ENCODE measurements at places on chromosomes 2 and 18.

GRCh38 chr2:151727593-151728552 lies 6.4 kb downstream of the NEB start:
- DNase-seq = no peak

- DNase-seq = no peak
These were observed 883.3 kb downstream of the CNTNAP5 start for GRCh38 chr2:124908411-124908810.

GRCh38 chr18:26655525-26656430 lies 107.4 kb upstream of the KCTD1 start:
- DNase-seq = peak; percentile 68

DNA sequence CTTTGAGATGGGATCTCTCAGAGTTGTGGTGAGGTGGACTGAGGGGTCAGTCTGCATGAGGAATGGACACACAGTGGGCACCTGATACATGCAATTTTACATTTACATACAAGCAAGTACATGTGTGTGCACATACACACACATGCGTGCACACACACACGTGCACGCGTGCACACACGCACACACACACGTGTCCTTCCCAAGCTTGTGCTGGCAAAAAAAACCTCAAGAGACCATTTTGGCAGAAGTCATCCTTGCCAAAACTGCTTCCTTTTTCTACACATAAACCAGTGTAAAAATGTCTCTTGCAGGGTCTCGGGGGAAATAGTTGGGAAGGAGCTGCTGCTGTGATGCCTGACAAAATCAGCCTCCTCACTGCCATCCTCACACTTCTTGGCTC lies 279.5 kb upstream of the POU3F3 start:
- DNase-seq = no peak

- no peak for DNase-seq
These were observed 17.3 kb upstream of the RHOB start for GRCh38 chr2:20429528-20429927.

DNA sequence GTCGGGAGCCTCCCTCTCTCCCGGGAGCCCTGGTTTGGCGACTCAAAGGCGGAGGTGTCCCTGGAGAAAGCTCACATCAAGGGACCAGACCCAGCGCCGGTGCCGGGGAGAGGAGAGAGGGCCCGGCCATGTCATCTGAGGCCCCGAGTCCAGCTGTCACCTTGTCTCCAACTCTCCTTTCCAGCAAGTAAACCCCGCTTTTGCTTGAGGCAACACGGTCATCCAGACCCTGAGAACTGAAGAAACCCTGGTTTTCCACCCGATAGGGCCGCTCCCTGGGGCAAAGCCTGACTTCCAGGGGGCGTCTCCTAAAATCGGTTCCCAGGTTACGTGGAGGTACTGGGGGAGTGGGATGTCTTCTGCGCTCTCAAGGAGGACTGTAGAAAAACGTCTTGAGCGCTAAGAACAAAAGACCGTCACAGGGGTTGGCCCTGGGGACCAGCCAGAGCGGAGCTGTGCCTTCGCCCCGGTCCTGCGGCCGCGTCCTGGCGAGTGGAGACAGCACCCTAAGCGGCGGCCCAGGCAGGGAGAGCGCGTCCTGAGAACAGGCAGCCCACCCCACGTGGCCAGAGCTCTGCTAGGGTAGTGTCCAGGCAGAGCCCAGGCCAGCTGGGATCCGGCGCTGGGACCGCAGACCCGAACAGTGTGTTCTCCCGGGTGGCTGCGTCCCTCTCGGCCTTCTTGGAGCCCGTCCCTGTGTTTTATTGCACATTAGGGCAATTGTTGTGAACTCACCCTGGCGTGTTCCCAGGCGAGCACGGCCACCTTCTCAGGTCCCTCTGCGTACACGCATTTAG lies 55.7 kb downstream of the TMEM18 start:
- no peak for DNase-seq

- DNase-seq = peak; percentile 19
These were observed 142.0 kb downstream of the TSN start for GRCh38 chr2:121897335-121897970.

- peak; percentile 16 for DNase-seq
These were observed 32.7 kb upstream of the MAP4K3 start for GRCh38 chr2:39469807-39470206.

DNA sequence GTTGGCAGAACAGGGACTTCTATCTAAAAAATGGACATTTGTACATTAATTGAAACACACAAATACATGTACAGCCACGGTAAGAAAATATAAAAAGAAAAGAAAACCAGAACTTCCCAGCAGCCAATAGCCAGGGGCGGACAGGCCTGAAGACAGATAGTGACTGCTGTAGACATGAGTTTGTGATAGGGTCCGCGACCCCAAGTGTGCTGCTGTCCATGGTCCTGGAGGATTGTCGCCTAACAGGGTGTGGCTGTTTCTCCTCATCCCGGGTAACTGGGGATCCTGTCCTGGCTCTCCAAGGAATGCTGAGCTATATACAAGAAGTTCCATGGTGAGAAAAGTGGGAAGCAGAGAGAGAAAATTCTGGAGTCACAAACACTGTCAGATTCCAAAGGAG lies 266.5 kb upstream of the SALL3 start:
- DNase-seq = peak; percentile 89

- no peak for DNase-seq
These were observed 42.9 kb downstream of the MMADHC start for GRCh38 chr2:149544692-149545091.

DNA sequence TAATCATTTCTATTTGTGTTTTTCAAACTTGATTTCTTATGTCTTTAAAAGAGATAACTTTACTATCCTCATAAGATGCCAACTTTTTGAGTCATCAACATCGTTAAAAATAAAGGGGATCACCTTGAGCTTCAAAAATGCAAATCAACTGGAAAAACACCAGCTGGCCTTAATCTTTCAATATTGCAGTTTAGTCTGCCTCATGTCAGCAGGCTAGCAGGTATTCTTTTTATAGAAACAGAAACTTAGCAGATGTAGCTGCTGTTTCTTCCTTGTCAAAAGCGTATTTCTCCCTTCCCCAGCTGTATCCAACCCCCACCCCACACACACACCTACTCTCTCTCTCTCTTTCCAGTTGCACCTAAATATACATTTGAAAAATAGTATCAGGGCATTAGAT lies 154.1 kb upstream of the ZNF804A start:
- no peak for DNase-seq

DNA sequence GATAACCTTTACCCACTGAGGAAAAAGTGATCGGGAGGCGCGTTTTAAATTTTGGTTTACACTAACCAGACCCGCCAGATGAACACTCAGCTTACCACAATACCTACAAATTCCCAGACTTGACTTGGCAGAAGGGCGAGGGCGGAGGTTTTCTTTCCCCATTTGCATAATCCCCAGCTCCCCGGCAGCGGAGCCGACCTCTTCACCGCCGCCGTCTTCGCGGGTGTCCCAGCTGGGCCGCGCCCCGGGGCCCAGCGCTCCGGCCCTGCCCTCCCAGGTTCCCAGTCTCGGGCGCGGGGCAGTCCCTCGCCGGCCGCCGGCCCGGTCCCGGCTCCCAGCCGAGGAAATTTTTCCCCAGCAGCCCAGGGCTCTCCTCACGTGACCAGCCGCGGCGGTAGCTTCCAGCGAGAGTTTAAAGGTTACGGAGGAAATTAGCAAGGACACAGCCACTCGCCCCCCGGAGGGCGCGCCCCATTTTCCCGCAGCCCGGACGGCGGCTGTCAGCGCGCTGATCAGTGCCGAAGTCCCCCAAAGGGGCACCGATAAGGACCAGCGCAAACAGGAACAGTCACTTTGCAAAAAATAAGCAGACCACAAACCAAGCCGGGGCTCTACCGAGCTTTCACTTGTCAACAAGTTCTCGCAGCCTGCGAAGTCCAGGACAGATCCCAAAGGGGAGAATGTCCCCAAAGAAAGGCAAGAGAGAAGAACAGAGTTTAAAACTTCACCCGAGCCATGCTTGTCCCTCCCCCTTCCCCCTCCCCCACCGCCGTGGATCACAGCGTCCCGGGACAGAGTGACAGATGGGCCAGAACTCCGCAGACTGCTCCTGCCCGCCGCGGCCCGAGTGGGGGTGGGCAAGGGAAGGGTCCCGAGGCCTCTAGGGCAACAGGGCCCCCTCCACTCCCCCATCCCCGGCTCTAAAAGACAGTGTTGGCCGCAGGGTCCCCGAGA lies 1.3 kb upstream of the PRKCE start:
- peak; percentile 73 for DNase-seq

DNA sequence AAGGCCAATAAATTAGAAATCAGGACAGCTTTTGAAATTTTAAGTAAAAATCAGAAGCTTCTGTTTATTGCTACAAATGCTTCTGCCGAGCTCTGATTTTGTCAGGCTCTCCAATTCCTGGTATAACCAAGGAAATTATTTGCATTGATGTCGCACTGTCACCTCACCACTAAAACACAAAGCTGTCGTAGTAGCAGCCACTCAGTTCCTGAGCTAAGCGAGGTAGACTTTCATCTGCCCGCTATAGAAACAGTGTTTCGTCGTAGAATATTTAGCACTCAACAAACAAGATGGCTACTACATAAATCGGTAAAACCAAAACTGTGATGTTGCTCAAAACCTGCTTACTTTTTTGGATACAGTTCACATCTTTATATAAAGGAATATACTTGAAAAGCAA lies 141.3 kb upstream of the FOSL2 start:
- no peak for DNase-seq

DNA sequence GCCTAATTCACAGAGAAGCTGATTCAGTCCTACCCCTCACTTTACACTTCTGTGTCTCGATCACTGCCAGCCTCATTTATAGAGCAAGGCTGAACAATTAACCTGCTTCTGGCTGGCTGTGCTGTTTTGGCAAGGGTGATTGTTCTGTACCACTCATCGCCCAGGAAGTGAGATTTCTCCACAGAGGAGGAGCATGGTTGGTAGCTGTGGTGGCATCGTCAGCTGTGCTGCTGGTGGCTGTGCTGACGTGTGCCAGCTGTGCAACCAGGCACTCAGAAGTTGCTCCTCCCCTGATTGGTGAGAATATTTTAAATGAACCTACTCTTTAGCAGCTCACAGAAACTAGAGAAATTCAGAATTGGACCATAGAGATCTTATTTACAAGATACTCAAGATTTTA lies 158.3 kb downstream of the EML6 start:
- no peak for DNase-seq

- DNase-seq = no peak
These were observed 160.0 kb upstream of the TRIB2 start for GRCh38 chr2:12556762-12557161.

DNA sequence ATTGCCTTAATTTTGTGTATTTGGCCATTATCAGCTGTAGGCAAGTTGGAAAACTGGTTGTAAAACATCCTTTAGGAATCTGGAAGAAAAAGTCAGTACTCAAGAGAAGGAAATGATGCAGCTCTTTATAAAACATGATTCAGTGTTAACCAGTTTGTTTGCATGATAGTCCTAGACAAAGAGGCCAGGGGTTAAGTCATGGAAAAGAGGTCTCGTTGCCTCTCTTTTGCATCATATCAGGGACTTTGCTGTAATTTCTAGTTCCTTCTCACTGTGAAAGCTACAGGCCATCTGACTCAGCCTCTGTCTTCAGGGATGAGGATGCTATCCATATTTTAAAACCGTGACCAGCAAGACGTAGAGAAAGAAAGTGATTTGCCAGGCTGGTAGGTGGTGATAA lies 38.0 kb downstream of the NPAS2 start:
- DNase-seq = no peak

GRCh38 chr18:70329071-70329470 lies 40.2 kb downstream of the SOCS6 start:
- no peak for DNase-seq

DNA sequence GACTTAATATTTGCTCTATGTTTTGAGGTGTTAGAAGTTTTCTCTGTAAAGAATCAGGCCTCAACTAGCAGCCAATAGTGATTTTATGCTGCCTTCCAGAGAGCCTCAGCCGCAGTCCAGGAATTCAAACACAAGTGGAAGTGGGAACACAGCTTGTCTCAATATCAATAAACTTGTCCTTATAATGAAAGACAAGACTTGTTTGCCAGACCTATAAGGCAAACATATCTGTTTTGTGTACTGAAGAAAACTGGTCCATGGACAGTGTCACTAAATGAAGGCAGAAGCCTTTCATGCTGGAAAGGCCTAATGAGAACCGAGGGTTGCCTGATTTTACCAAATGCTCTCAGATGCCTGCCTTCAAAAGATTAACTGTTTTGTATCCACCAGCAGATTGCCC lies 182.2 kb downstream of the EPHA4 start:
- no peak for DNase-seq

- no peak for DNase-seq
These were observed 288.6 kb upstream of the HDAC4 start for GRCh38 chr2:239689410-239689809.

DNA sequence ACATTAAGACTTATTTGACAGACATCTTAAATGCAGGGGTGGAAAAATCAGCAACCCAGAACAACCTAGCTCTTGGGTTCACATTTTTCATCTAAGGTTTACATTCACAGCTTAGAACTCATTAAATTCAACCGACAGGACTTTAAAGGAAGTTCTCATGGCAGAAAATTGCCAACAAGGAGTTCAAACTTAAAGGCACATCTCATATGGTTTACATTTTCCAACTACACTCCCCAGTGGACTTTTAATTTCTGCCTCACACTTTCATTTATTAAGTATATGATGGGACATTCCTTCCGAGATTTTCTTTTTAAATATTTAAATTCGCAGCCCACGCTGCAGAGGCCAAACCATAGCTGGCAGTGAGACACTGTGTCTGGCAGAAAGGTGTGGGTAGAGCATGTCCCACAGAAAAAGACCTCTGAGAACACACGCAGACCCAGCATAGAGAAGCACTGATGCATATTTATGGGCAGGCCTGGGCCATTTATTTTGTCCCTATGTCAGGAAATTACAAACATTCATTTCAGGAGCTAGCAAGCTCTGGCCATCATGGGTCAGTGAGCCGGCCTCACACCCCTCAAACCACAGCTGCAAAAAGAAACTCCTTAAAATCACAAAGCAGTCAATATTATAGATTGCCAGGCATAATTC lies 46.3 kb downstream of the STK39 start:
- DNase-seq = peak; percentile 41

DNA sequence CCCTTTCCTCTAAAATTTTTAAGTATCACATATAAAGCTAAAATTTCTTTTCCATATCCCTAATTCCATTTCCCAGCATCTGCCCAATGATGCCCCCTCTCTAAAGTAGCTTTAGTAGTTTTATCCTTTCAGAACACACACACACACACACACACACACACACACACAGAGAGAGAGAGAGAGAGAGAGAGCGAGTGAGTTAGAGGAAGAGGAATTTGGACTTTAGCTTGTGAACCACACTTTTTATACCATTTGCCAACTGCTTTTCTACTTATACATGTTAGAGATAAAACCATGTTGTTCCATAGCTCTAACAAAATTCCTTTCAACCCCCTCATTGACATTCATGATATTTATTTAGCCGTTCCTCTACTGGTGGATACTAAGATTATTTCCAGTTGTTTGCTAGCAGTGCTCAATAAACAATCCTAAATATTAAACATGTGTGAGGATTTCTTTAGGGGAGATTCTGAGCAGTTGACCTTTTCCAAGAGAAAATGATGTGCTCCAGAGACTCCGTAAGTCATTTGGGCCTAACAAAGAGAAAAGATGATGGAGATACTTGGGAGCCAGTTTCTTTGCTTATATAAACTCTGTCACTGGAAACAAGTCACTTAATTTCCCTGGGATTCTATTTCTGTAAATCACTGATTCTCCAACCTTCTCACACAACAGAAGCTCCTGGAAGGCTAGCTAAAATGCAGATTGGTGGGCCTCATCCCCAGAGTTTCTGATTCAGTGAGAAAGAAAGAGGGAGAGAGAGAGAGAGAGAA lies 229.7 kb upstream of the SP5 start:
- no peak for DNase-seq

GRCh38 chr2:66030553-66030952 lies 404.4 kb upstream of the MEIS1 start:
- no peak for DNase-seq

GRCh38 chr2:175883586-175884194 lies 118.4 kb downstream of the LNPK start:
- no peak for DNase-seq
